NCI-H1417 treated with DMSO at 0.1 percent for 48 hours (cell line): ENCODE measurements at places on chromosomes 5 and 9.

- DNase-seq = no peak
Measured at GRCh38 chr5:42948961-42949347, 91.2 kb downstream of the ANXA2R start.

GRCh38 chr5:180624587-180624986 lies 24.8 kb downstream of the FLT4 start:
- DNase-seq = no peak

DNA sequence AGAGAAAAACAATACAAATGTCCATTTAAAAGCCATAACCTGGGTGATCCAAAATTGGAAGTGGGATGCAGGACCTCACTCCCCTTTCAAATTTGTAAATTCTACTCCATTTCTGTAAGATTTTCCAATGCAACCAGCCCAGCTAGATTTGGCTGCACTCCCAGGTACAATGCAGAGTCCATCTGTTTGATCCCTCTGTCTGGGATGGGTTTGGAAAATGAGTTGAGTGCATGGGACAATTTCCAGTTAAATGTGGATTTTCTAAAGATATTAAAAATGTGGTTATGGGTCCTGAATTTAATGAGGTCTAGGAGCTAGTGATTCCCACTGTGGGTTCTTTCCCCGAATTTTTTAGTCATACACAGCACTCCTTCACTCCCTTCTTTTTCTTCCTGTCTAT lies 104.0 kb upstream of the ATP10B start:
- DNase-seq = no peak

GRCh38 chr5:62093976-62094375 lies 212.0 kb upstream of the KIF2A start:
- peak; percentile 84 for DNase-seq

DNA sequence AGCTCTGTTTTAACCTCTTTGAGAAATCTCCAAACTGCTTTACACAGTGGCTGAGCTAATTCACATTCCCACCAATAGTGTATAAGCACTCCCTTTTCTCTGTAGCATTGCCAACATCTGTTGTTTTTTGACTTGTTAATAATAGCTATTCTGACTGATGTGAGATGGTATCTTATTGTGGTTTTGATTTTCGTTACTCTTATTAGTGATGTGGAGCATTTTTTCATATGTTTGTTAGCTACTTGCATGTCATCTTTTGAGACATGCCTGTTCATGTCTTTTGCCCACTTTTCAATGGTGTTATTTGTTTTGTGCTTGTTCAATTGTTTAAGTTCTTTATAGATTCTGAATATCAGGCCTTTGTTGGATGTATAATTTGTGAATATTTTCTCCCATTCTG lies 225.2 kb upstream of the TRPC7 start:
- DNase-seq = no peak

- DNase-seq = no peak
Measured at GRCh38 chr5:5575461-5575860, 153.0 kb downstream of the ICE1 start.

- no peak for DNase-seq
Measured at GRCh38 chr5:77292026-77292757, 81.7 kb downstream of the PDE8B start.

- no peak for DNase-seq
Measured at GRCh38 chr5:6180231-6180872, 198.0 kb downstream of the MED10 start.

- DNase-seq = no peak
Measured at GRCh38 chr5:141935538-141935937, 11.9 kb downstream of the DELE1 start.

DNA sequence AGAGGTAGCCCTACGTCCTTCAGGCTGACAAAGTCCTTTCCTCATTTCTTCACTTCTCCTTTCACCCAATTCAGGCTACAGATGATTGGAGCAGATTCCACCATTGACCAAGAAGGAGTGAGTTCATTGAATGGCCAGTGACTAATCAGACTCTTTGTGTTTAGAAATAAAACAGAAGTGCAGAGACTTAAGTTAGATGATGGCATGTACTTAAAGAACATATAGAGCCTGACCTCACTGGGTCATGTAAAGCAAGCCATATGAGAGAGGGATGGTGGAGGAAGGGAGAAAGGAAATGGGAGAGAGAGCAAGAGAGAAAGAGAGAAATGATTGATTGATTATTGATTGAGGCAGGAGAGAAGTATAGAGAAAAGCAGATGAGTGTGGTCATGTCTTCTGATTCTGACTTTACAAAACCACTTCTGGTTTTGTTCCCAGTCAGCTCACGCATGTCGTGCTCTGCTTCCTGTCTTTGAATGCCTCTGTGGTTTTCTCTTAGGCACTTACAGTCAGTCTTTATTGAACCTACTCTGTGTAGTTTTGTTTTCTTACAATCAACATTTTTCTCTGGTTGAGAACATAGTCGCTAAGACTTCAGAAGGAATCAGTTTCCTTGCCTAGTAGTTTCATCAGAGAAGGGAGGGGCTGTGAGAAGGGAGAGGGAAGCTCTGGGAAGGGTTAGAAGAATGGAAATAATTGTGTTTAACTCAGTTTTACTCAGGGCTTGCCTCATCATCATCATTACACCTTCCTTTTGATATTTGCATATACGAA lies 149.2 kb upstream of the KLF9 start:
- DNase-seq = no peak

- DNase-seq = no peak
Measured at GRCh38 chr5:11390291-11390767, 513.9 kb downstream of the CTNND2 start.

DNA sequence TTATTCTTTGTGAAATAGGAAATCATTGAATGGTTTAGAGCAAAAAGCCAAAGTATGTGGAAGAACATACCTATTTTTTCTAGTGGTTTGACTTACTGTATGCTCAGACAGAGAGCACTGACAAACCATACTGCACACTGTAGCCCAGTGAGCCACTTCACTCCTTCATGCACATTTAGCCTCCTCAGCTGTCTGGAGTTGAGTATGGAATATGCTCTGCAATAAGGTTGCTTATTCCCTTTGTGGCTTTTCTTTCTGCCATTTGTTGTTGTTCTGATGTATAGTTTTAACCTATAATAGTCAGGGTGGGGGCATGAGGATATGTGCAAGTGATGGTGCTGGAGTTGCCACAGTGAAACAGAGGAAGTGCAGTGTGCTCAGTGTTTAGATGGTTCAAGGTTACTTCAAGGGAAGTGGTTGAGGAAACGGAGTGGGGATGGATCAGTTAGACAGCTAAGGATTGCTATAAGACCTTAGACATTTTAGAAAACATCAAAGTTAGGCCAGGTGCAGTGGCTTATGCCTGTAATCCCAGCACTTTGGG lies 100.7 kb downstream of the CDC42SE2 start:
- DNase-seq = no peak

DNA sequence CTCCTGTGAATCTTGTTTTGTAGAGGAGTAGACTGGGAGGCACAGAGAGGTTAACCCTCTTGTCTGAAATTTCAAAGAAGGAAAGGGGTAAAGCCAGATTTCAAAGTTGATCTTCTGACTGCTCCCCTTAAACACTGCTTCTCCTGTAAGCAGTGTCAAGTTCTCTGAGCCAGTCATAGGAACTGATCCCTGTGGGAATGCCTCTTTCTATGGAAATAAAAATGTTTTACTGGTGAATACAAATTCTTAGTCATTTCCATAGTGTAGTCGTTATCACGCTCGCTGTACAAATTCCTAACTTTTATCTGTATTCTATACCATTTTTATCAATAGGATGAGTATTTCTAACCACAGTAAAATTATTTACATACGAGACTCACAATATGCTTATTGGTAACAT lies 66.3 kb upstream of the PRRC1 start:
- no peak for DNase-seq

DNA sequence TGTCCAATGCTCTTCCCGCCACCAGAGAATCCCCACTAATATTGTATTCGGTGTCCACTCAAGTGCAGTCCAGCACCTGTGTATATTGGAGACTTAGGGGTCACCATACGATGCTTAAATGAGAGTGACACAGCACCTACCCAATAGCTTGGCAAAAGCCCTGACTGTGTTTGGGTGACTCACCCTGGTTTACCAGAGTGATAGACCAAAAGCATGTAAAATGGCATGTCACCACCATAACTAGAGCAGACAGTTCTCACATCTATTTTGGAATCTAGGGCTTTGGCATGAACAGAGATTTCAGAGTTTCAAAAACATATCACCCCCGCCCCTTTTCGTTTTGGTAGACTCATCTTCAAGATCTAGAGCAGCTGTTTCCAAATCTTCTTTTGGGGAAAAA lies 217.3 kb upstream of the RASEF start:
- no peak for DNase-seq

GRCh38 chr5:62909326-62909725 lies 330.7 kb downstream of the LRRC70 start:
- no peak for DNase-seq

- DNase-seq = no peak
Measured at GRCh38 chr5:178434016-178434761, 156.0 kb downstream of the COL23A1 start.

DNA sequence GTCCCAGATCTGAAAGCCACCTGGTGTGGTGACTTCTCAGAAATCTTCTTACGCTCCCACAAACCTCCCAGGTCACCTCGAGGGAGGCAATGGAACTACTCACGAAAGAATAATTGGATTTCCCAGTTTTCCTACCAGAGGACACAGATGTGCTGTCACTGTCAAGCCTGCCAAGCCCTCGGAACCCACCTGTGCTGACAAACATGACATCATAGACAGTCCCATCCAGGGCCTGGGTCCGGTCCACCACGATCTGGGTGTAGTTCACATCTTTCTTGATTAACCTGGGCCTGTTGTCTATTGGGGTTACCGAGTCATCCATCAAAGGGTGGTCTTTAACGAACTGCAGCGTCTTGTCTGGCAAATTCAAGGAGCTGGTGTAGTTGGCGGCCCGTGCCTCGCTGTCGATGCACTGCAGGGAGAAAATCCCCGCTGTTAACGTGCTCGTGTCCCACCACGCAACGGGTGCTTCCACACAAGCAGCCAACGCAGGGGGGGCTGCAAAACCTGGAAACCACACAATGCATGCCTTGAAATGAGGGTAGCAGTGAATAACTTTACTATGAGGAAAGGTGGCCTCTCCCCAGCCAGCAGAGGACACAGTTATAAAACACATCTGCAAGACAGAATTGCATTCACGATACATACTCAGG lies 69.0 kb downstream of the SECISBP2 start:
- no peak for DNase-seq

DNA sequence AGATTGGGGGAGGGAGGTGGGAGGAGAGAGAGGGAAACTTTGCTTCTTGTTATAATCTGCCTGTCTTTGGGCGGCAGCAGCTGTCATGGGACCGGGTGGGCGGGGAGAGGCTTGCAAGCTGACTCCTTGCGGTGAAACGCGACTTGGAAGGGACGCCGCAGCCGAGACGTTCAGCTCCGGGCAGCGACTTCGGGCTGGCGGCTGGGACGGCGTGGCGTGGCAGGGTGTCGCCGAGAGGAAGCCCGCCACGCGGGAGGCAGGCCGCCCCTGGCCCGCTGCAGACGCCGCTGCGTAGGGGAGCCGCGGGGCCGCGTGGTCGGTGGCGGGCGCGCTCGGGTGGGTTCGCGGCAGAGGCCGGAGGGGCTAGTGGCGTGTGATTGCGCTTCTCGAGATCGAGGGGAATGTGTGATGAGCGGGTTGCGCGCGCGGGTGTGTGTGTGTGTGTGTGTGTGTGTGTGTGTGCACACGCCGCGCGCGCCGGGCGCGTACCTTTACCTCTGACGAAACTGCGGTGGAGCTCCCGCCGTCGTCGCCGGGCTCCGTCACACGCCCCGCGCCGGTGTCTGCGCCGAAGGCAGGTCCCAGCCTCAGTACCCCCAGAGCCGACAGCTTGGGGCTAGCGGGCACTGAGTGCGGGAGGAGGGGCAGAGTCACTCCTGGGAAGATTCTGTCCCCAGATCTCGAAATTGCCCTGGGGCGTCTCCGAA lies 1.7 kb downstream of the PPARGC1B start:
- no peak for DNase-seq

DNA sequence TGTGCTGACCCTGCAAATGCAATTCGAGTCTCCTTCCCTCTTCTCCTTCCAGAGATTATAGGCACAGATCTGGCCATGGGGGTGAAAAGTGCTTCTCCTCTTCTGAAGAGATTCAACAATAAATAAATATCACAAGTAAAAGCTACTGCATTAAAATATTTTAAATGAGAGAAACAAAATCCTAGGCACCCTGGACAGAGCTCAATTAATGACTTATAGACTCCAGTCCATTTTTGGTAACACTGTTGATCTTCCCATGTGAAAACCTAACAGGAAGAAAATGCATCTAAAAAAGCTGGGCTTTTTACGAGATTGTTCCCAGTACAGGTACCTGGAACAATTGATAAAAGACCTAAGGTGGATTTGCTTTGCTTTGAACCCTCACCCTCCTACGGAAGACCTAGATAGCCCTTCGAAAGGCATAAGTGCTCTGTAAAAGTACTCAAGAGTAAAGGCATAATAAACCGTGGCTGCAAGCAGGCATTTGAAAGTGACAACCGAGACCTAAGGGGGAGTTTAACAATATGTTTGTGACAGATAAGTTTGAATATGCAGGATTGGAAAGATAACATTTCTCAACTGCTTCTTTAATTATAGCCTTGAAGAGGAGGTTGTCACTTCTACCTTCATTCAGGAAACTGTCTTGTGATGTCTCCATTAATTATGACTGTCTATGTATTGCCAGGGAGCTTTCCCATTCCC lies 29.4 kb upstream of the MED10 start:
- DNase-seq = no peak

- DNase-seq = no peak
Measured at GRCh38 chr9:120030847-120031246, 549.1 kb downstream of the CDK5RAP2 start.

DNA sequence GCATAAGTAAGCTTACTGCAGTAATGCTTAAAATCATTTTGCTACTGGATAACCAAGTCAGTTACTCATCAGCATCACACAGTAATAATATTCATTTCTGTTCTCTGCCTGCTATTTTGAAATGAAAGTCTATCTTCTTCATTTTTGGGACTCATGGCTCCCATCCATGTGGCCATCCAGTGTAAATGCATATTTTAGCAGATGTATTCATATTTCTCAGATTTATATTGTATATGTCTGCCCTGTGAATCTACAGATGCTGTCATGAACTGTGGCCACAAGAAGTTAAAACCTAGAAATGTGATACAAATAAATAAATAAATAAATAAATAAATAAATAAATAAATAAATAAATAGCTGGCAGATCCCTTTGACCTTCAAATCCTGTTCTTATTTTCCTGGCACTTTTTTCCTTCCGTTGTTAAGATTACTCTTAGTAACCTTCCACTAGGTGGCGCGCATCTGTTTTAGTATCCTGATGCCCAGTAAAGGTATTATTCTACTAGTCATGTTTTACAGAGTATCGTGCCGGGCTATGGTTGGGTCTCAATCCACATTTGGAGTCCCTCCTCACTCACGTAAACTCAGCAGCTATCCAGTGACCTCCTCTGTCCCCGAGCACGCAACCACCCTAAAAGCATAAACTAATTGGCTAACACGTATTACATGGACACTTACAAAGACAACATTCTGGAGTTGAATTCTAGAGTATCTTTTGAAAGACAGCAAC lies 79.2 kb upstream of the IL7R start:
- peak; percentile 6 for DNase-seq
